Mononuclear cell (primary cell): ENCODE measurements at places on chromosomes 3 and 15. TPM values are rescaled to one million over a fixed set of nuclear protein-coding genes. Genes with fewer than 3 reads are reported as not detected.

SSUH2 gene
- not detected for total RNA-seq

COX17 gene
- 21.5 TPM for total RNA-seq

SMCO1 gene
- total RNA-seq = not detected

ONECUT1 gene
- total RNA-seq = 0.10 TPM

SCG5 gene
- total RNA-seq = 0.21 TPM

NEIL1 gene
- 19.3 TPM for total RNA-seq

P3H2 gene
- 0.84 TPM for total RNA-seq

CTXN2 gene
- total RNA-seq = not detected

EIF2B5 gene
- total RNA-seq = 41.0 TPM

SERPINI2 gene
- not detected for total RNA-seq

SLC28A1 gene
- total RNA-seq = not detected

RASGRP1 gene
- total RNA-seq = 64.9 TPM

MTHFS gene
- 19.1 TPM for total RNA-seq

EIF2A gene
- total RNA-seq = 246 TPM

ROBO2 gene
- under 0.01 TPM for total RNA-seq

CFAP100 gene
- total RNA-seq = not detected

FBXO40 gene
- under 0.01 TPM for total RNA-seq

CEP152 gene
- 12.8 TPM for total RNA-seq

ARHGEF26 gene
- 0.21 TPM for total RNA-seq

LINGO1 gene
- not detected for total RNA-seq

CAV3 gene
- total RNA-seq = not detected

CCDC39 gene
- total RNA-seq = not detected

RYK gene
- total RNA-seq = 107 TPM

DISP2 gene
- total RNA-seq = under 0.01 TPM

TMC3 gene
- total RNA-seq = not detected

PROS1 gene
- 6.8 TPM for total RNA-seq

RTP3 gene
- 0.10 TPM for total RNA-seq

WDR49 gene
- 4.8 TPM for total RNA-seq

ANKRD63 gene
- total RNA-seq = not detected

HDC gene
- 8.1 TPM for total RNA-seq

CYP1A1 gene
- not detected for total RNA-seq

CD200R1 gene
- total RNA-seq = 5.1 TPM

LMAN1L gene
- 0.21 TPM for total RNA-seq

NAA50 gene
- 115 TPM for total RNA-seq

BLM gene
- total RNA-seq = 5.8 TPM

ESYT3 gene
- 0.21 TPM for total RNA-seq

EIF4A2 gene
- total RNA-seq = 1,243 TPM

POPDC2 gene
- total RNA-seq = 21.5 TPM

PSMA4 gene
- total RNA-seq = 70.6 TPM

TNNC1 gene
- 0.31 TPM for total RNA-seq

ADAMTSL3 gene
- not detected for total RNA-seq

GPR149 gene
- not detected for total RNA-seq

ZBTB38 gene
- 74.2 TPM for total RNA-seq

TBC1D5 gene
- total RNA-seq = 78.4 TPM

IL12A gene
- total RNA-seq = 4.1 TPM

UMPS gene
- total RNA-seq = 15.4 TPM

PLIN1 gene
- under 0.01 TPM for total RNA-seq

ADAMTS7 gene
- total RNA-seq = not detected

FANCD2OS gene
- not detected for total RNA-seq

STRIT1 gene
- not detected for total RNA-seq

SPATA12 gene
- not detected for total RNA-seq

LRIG1 gene
- total RNA-seq = 21.4 TPM

LRRN1 gene
- 1.3 TPM for total RNA-seq

HIGD2B gene
- 0.63 TPM for total RNA-seq

ERICH6 gene
- 0.21 TPM for total RNA-seq

SPTBN5 gene
- 0.31 TPM for total RNA-seq

GLDN gene
- total RNA-seq = 0.10 TPM

NLGN1 gene
- 0.10 TPM for total RNA-seq

GOLGA6A gene
- total RNA-seq = not detected
